Activated CD4-positive, alpha-beta T cell treated with anti-CD3 and anti-CD28 coated beads, Interleukin-2, amount 50 U/mL, for 1 hour (primary cell): ENCODE measurements at places on chromosomes 3 and 15.

GRCh38 chr3:48356419-48356818, 15.6 kb upstream of the FBXW12 start:
- DNase-seq, result no peak

GRCh38 chr15:77459031-77459430, 38.3 kb downstream of the HMG20A start:
- no peak for DNase-seq

- no peak for DNase-seq
These were observed 234.8 kb upstream of the GADL1 start for GRCh38 chr3:31129241-31129640.

DNA sequence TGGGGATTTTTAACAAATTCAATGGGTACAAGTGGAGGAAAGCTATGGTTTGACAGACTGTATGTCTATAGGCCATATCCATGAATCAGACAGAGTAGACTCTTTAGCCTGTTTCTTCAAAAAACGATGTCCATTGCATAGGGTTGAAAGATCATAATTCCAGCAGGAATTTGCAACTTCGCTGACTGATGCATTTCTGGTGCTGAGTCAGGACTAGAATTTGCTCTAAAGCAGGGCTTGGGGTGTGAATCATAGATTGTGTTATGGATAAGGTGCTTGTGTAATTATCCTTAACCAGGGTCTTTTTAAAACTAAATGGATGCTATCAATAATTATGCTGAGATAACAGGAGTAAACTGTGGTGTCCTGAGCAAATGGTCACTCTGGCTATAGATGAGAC, 200.4 kb upstream of the TBC1D5 start:
- DNase-seq, result no peak

DNA sequence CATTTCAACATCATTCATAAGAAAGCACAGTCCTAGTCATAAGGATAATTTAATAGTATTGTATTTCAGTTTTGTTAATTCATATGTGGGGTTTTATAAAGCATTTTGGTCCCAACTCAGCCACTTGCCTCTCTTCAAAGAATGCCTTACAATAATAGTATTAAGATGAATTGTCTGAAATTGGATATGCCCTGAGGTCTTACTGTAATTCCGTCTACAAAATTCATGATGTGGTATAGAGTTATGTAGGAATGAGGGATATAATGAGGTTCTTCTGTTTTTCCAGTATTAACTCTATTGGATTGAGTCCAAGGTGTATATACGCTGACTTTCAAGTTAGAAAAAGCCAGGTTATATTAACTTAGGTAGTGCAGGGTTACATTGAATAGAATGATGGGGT, 177.0 kb downstream of the GOLIM4 start:
- no peak for DNase-seq

GRCh38 chr3:188446766-188447165, 292.8 kb downstream of the LPP start:
- DNase-seq, result no peak

GRCh38 chr15:92006186-92007028, 152.9 kb downstream of the SLCO3A1 start:
- DNase-seq, result no peak

DNA sequence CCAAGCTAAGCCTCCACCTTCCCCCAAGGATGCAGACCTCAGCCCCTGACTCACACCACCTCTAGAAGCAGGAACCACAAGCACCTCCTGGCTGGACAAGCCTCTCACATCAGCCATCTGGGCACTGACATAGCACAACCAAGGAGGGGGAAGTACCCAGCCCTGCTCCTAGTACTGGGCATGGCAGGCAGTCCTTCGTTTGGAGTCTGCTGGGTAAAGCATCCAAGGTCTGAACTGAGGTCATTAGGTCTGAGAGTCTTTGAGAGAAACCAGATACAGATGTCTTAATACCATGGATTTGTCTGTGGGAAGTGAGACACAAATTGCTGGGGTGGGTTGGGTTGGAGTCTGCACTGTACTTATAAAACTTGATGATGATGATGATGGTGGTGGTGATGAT, 61.8 kb downstream of the CCDC33 start:
- no peak for DNase-seq

DNA sequence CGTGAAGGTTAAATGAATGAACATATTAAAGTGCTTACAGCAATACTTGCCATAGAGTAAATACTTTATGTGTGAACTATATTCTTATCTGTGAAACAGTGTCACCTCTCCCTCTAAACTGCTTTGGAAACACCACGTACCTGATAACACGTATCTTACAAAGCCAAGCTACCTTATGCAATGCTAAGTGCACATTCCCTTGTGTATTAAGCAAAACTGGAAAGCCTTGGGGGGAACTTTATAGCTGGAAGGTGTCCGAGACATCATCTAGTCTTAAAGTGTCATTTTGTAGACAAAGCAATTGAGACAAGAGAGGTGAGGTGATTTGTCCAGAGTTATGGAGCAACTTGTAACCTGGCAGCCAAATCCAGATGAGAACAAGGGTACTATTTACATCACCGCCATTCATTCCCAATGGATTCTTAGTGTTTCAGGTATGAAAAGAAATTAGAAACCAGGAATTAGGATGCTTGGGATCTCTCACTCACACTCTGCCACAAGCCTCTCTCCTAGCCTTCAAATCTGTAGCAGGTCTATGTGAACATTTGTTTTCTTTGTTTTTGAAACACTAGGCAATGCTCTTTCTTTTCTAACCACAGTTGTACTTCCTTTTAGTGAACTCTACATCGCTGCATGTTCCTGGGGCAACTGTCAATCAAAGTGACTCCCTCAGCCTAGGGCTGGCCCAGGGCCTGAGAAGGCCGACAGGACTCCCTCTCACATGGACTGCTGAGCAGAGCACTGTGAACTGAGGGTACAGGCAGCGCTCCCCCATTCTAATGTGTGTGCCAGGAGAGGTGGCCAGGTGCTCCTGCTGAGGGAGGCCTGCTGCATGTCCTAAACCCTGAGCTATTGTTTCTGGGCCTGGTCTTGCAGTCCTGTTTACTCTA, 13.9 kb upstream of the MGLL start:
- DNase-seq, result no peak

GRCh38 chr3:194548346-194549321, 61.8 kb upstream of the ATP13A3 start:
- DNase-seq, result no peak
